ENCODE measurements at places on chromosomes 6 and 20. TPM values are rescaled to one million over a fixed set of nuclear protein-coding genes. Genes with fewer than 3 reads are reported as not detected.

The MOG gene
- polyA plus RNA-seq, result not detected

The ECT2L gene
- 0.35 TPM for polyA plus RNA-seq

The ENPP5 gene
- 22.1 TPM for polyA plus RNA-seq

The COL21A1 gene
- polyA plus RNA-seq, result 105 TPM

The RHAG gene
- polyA plus RNA-seq, result 0.71 TPM

The PRSS35 gene
- polyA plus RNA-seq, result 37.5 TPM

The TIAM2 gene
- polyA plus RNA-seq, result 19.0 TPM

The MCM8 gene
- polyA plus RNA-seq, result 17.3 TPM

The TRMT11 gene
- polyA plus RNA-seq, result 23.4 TPM

The CNR1 gene
- 0.89 TPM for polyA plus RNA-seq

The CDC5L gene
- polyA plus RNA-seq, result 40.1 TPM

The CST2 gene
- polyA plus RNA-seq, result not detected

The OCSTAMP gene
- polyA plus RNA-seq, result 0.10 TPM

The DSP gene
- 98.4 TPM for polyA plus RNA-seq

The CSNK2B gene
- 227 TPM for polyA plus RNA-seq

The MYL9 gene
- polyA plus RNA-seq, result 210 TPM

The GGT7 gene
- polyA plus RNA-seq, result 21.7 TPM

The SAMD3 gene
- polyA plus RNA-seq, result 1.0 TPM

The OXT gene
- polyA plus RNA-seq, result 0.83 TPM

The FOXO3 gene
- 48.3 TPM for polyA plus RNA-seq

The BEND6 gene
- 4.9 TPM for polyA plus RNA-seq

The PIGT gene
- 98.8 TPM for polyA plus RNA-seq

The MRPL14 gene
- 43.3 TPM for polyA plus RNA-seq

The RBPJL gene
- not detected for polyA plus RNA-seq

The PSMB9 gene
- 5.8 TPM for polyA plus RNA-seq

The ZBTB24 gene
- 12.4 TPM for polyA plus RNA-seq

The TNFRSF6B gene
- polyA plus RNA-seq, result 2.8 TPM

The NR2E1 gene
- not detected for polyA plus RNA-seq

The ZFP57 gene
- polyA plus RNA-seq, result not detected

The PPP1R16B gene
- polyA plus RNA-seq, result 8.3 TPM

The LTA gene
- 0.27 TPM for polyA plus RNA-seq

The SLC17A3 gene
- polyA plus RNA-seq, result 0.47 TPM

The CDH26 gene
- polyA plus RNA-seq, result 1.5 TPM

The CDK5RAP1 gene
- polyA plus RNA-seq, result 32.3 TPM

The SAPCD1 gene
- polyA plus RNA-seq, result 10.7 TPM

The EPHA7 gene
- 44.7 TPM for polyA plus RNA-seq

The SRF gene
- 34.7 TPM for polyA plus RNA-seq

The GHRH gene
- not detected for polyA plus RNA-seq

The PACSIN1 gene
- 0.96 TPM for polyA plus RNA-seq

The RREB1 gene
- 29.0 TPM for polyA plus RNA-seq

The PNPLA1 gene
- polyA plus RNA-seq, result 1.7 TPM

The SPATS1 gene
- not detected for polyA plus RNA-seq

The POLR1C gene
- 43.8 TPM for polyA plus RNA-seq

The PRL gene
- polyA plus RNA-seq, result not detected

The ENPP1 gene
- 26.1 TPM for polyA plus RNA-seq

The PRSS16 gene
- polyA plus RNA-seq, result 0.23 TPM

The FBXO5 gene
- polyA plus RNA-seq, result 30.1 TPM

The IYD gene
- polyA plus RNA-seq, result 5.7 TPM

The ROS1 gene
- polyA plus RNA-seq, result 0.12 TPM

The BACH2 gene
- polyA plus RNA-seq, result 11.0 TPM

The MLN gene
- 1.9 TPM for polyA plus RNA-seq

The RNF217 gene
- polyA plus RNA-seq, result 17.2 TPM
